ENCODE measurements at places on chromosomes 12 and 14. TPM values are rescaled to one million over a fixed set of nuclear protein-coding genes. Genes with fewer than 3 reads are reported as not detected.

Gene COL2A1
- total RNA-seq = not detected

Gene NKX2-1
- not detected for total RNA-seq

Gene SLCO1B3
- not detected for total RNA-seq

Gene AQP6
- total RNA-seq = not detected

Gene EFS
- total RNA-seq = not detected

Gene TSHR
- total RNA-seq = 0.21 TPM
